ENCODE measurements at places on chromosomes 4 and X.

DNA sequence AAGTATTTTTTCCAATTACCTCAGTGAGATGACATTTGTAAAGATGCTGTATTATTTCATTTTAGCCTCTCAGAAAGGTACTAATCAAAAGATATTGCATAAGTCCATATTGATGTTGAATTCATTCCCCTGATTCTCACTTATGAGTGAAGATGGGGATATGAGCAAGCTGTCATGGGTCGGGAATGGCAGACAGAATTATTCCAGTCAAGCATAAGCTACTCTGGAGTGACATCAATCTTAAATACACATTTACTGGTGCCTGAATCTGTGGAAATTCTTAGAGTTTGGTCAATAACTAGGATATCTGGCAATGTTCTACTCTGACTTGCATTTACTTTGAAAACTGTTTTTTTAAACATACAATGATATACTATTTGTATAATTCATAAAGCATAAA, 283.8 kb upstream of the PCDH7 start:
- no peak for DNase-seq

- no peak for DNase-seq
Measured at GRCh38 chrX:6291444-6291843, 62.8 kb upstream of the NLGN4X start.

DNA sequence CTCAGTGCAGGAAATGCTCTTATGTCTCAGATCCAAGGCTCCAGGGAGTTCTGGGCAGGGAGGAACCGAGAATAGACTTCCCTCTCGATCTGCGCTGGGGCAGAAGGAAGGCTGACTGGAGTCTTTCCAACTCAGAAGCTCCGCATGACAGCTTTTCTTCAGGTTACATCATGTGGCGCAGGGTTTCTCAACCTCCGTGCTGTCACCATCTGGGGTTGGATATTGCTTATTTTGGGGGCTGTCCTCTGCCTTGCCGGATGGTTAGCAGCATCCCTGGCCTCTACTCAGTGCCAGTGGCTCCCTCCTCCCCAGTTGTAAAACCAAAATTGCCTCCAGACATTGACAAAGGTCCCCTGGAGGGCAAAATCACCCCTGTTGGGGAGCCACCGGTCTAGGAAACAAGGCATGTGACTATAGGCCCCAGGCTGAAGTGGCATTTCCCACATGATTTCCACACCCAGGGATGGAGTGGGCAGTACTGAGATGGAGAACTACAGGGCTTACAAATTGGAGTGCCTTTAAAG, 21.4 kb downstream of the REELD1 start:
- DNase-seq, result no peak

GRCh38 chr4:52659722-52660261, 691 bp upstream of the USP46 start:
- peak; percentile 13 for DNase-seq

DNA sequence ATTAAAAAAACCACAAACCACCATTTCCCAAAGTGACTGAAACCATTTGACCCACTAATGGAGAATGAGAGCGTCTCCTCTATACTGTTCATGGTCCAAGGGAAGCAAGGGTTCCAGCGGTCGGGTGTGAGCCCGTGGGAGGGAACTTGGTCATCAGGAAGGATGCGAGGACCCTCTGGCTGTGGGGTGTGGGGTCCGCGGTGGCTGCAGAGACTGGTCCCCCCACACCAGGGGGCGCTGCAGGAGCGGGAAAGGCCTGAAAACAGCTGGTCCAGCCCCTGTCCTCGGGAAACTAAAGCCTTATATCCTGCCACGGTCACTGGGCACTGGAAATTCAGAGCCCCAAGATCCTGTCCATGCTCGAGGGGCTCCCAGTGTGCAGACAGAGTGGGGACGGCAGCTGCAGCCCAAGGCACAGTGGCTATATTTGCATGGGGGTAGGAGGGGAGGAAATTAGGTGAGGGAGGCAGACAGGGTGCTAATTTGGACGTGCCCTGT, 4.3 kb downstream of the BLOC1S4 start:
- peak; percentile 86 for DNase-seq

GRCh38 chr4:152500800-152501434, 35.0 kb downstream of the FBXW7 start:
- DNase-seq, result peak; percentile 86

- DNase-seq, result no peak
Measured at GRCh38 chr4:1834047-1834775, 21.7 kb downstream of the LETM1 start.

DNA sequence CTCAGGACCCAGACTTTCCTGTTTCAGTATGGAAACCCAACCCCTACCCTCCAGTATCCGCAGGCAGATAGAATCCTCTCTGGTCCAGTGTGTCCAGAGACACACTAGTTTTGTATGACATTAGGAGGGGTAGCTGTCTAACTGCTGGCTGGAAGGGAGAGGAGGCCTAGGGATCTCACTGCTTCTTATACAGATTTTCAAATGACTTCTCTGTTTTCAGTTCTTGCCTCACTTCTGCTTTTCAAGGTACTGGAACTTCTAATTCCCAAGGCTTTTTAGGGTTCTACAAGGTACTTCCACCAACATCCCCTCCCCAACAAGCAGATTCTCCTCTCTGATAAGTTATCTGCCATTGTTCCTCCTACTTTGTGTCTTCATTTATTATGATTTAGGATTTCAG, 6.1 kb downstream of the SGCB start:
- no peak for DNase-seq

DNA sequence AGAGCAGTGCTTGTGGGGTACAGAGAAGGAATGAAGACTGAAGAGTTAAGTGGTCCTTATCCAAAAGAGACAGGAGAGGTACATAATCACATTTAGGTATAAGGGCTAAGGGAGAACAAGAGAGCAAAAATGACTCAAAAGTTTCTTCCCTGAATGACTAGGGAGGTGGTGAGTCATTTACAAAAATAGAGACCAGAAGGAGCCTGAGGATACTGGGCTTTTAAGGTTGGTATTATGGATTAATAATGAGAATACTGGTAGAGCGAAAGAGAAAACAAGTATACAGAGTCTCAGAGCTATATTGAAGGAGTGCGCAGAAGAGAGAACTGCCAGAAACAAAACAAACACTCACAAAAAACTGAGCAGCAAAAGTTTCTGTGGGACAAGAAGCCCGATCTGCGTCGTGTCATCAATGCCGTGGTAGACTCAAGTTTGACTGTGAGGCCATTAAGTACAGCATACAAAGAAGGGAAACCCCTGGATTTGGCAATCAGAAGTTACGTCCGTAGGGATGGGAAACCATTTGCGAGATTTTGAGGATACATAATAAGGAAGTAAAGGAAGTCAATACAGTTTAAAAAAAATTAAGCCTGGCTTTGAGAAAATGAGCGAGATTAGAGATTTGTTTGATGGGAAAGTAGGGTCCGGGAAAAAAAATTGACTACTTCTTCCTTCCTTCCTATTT, 129.1 kb upstream of the STIM2 start:
- peak; percentile 79 for DNase-seq

DNA sequence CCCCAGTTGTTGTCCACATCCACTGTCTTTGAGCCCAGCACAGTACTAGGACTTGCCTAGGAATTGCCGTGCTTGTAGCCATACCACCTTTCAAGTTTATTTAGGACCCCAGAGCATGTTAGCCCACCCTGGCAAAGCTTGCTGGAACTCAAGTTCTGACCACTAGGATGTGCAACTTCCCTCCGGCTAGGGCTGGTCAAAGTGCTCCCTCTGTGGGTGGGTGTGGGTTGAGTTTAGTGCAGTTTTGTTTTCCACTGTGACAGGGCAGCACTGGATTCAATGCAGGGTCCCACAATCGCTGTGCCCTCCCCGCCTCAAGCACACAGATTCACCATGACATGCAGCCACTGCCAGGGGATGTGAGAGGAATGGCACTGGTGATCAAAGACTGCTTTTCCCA, 96.0 kb downstream of the RASGEF1B start:
- DNase-seq, result no peak

DNA sequence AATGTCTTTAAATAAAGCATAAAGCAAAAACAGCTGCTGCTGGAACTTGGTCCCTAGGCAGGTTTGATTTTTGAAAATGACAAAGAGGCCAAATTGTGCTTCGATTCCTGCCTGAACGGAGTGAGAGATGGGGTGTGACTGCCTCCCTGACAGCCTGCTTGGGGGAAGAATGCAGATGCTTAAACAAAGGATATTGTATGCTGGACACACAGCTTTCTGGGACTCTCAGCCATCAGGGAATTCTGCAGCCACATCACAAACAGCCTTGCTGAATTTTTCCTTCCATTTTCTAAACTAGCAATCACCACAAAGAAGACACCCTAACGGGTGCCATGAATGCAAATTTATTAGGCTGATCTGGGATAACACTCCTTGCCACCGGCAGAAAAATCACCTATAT, 83.9 kb upstream of the CPEB2 start:
- DNase-seq, result no peak

DNA sequence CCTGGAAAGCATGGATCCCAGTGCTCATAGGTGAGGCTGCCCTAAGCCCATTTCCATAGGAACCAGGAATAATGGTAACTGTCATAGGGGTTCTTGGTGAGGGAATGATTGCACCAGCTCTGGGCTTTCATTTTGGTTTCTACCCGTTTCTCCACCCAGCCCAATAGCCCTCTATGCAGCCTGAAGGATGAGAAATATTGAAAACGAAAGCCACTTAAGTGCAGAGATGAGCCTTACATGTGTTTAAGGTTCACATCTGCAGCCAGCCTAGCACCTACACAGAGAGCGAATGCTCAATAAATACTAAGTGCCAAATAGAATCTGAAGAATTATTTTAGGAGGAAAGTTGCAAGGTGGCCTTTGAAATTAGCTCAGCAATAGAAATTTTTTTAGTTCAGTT, 60.4 kb downstream of the MCF2 start:
- DNase-seq, result peak; percentile 29

GRCh38 chr4:65033899-65034298, 624.6 kb upstream of the TECRL start:
- no peak for DNase-seq

DNA sequence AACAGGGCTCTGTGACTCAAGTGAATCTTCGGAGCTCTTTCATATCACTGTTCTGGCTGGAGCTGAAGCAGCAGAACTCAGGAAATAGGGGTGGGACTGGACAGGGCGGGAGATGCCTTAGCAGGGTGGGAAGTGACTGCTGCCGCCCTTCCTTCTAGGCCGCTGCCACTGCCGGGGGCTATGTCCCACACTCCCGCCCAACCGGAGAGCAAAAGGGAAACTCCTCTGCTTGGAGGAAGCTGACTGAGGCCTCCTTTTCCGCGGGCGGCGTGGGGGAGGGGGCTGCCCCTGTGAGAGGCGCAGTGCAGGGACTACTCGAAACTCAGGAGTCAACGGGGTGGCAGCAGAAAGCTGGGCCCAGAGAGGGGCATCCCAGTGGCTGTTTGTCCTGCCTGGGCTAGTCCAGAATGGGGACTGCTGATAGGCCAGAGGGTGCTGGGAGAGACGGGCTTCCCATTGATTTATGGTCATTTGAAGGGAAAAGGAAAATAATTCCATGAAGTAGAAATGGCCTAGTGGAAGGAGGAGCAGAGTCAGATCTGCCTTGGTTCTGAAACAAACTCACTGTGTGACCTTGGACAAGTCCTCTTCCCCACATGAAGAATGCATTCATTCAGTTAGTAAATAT, 36.9 kb downstream of the STARD8 start:
- DNase-seq, result peak; percentile 15

DNA sequence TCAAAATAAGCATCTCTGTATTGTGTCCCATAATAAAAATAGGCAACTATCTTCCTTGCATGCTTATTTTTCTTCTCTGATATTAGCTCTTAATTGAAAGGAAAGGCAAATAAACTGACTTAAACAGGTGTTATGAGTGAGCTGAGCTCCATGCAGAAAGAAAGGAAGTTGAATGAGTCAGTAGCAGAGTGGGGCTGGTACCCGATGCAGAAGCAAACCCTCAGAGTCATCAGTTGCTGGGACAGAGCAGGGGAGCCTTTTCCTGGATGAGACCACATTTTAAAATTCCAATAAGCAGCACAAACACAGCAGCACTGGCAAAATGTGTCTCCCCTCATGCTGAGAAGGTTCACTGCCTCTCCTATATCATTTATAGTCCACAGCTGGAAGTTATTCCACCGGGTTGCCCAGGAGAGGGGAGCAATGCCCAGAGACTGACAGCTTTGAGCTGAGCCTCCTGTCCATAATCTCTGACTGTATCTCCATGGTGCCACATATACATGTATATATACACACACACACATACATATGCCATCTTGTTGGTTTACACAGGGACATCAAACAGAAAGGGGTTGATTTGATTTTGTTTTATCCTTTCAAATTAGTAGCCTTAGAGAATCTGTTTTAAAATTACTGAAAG, 274.3 kb upstream of the PPARGC1A start:
- no peak for DNase-seq

- no peak for DNase-seq
Measured at GRCh38 chr4:89275587-89275986, 32.0 kb downstream of the GPRIN3 start.

- no peak for DNase-seq
Measured at GRCh38 chrX:38701073-38701472, 100.2 kb upstream of the MID1IP1 start.

GRCh38 chr4:26826721-26827120, 33.9 kb upstream of the STIM2 start:
- DNase-seq, result no peak

DNA sequence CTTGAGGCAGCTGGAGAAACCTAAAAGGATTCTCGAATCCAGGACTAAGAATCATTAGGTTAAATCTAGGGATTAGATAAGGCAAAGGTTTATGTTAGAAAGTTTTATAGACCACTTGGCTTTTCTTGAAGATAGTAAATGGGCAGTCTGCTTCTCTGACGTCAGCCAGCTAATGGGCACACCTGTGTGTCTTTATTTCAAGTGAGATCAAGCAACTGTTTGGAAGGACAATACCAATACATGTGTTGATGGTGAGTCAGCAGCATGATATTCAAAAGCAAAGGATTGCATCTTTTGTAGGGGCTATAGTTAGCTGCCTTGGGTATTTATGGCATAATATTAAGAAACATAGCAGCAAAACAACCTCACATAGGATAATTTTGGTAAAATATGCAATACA, 46.5 kb upstream of the GRPR start:
- no peak for DNase-seq

DNA sequence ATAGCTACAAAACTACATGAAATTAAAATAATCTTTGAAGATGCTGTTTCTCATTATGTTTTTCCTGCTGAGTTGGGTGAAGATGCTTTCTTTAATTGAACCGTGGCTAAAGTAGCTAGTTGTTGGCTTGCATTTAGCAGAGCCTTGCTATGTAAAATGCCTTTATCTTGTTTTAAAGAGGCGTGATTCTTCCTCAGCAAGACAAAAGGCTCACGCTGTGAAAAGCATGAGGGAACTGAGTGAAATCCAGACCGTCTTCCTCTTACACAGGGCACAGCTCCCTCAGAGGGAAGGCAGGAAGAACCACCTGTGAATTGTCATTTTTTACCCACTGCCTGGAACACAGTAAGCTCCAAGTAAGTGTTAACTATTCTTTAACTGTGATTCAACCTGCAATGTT, 39.0 kb upstream of the ZNF518B start:
- no peak for DNase-seq

GRCh38 chr4:145867406-145867805, 71.2 kb downstream of the ZNF827 start:
- no peak for DNase-seq

DNA sequence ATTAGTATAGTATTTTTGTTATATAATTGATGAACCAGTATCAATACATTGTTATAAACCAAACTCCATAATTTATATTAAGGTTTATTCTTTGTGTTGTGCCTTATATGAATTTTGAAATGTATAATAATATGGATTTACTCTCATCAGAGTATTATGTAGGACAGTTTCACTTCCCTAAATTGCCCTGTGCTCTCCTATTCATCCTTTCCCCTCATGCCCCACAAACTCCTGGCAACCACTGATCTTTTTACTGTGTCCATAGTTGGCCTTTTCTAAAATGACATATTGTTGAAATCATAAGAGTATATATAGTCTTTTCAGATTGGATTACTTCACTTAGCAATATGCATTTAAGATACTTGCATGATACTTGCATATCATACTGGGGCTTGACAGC, 958.1 kb upstream of the GRID2 start:
- DNase-seq, result no peak
